ENCODE measurements at places on chromosomes 4 and X.

DNA sequence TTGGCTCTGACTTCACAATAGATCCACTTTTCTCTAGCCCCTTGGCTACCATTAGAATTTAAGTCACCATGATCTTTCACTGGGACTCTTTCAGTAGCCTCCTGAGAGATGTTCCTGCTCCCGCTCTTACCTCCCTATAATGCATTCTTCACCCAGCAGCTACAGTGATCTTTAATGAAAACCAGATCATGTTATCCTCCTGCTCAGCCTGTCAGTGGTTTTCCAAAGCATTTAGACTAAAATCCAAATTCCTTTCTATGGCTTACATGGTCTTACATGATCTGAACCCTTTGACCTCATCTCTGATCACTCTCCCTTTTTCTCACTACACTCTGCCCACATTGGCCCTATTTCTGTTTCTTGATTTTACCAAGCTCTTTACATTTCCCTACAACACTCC is 18.3 kb upstream of the RPS6KA3 start:
- no peak for DNase-seq

DNA sequence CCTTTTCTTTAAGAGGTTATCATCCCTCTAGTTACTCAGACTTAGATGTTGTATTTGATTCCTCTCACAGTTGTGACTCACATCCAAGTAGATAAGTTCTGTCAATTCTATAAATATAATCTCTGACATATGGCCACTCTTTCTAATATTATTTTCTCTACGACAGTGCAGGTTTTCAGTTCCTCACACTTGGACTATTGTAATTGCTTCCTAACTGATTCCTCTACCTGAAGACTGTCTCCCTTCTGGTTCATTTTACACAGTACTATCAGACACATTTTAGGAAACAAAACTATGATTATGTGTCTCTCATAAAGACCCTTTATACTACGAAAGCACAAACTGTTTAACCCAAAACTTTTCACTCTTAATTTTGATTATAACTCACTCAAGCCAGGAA is 31.3 kb upstream of the GNRHR start:
- DNase-seq = no peak

DNA sequence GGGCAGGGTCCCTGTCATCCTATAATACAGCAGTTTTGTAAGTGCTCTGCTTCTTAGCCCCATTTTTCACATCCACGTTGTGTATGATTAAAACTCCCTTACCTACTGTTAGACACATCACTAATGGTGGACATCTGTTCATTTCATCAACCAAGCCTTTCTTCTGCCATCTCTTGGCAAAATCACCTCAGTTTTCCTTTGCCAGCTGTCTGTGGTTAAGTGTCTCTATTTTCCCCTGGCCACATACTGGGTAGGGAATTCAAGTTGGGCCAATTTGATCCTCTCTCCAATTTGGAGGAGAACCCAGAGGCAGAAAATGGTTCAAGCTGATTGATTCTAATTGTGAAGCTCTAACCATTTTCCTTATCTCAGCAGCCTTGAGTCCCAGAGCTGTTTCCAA is 436.1 kb downstream of the PCDH7 start:
- no peak for DNase-seq

DNA sequence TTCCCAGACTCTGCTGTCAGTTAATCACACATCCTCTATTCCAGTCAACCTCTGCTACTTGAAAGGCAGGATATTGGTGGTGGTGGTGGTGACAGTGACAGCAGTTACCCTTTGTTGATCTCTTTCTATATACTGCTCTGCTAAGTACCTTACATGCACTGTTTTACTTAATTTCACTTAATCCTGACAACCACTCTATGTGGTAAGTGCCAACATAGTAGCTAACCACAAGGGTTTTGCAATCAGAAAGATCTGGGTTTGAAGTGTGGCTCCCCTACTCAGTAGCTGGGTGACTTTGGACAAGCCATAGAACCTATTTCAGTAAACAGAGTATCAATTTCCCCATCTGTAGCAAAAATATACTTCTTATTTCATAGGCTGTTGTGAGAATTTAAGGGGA is 24.2 kb upstream of the F9 start:
- DNase-seq = no peak

DNA sequence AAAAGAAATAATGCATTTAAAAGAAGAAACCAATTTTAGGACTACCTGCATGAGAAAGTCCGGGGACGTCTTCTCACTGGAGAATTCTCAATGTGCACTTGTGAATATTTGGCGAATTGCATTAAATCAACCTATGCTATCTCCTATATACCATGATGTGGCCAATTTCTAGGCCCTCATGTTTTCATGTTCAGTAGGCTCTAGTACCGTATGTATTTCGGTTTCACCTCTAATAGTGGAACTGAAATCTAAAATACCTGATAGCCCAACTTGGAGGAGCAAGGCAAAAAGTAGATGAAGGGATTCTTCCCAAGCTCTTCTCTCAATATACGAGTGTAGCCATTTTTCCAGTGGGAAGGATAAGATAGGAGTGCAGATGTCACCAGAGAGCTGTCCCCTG is 11.4 kb upstream of the FGF2 start:
- no peak for DNase-seq

DNA sequence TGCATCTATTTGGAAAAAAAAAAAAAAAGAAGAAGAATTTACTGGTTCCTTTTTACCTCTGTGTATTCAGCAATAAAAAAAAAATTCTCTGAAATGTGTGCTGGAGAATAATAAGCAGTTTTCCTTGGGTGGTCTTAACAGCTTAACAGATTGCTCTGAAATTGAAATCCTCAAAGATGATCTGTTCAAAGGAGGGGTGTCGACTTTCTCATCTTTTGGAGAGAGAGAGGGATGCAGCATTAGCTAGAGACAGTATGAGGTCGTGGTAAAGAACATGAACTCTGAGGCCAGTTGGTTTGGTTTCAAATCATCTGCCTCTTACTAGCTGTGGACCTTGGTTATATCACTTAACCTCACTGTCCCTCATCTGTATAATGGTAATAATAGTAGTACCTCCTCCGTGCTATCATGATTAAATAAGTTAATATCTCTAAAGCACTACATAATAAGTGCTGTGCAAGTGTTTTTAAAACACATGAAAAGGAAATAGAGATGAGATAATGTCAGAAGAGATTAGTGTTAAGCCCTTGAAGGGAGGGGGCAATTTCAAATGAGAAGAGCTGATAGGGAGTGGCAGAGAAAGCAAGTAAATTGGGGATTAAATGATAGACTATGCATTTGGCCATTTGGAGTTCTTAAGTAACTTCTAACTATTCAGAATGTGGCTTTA is 109.9 kb upstream of the LIMCH1 start:
- no peak for DNase-seq

- no peak for DNase-seq
Measured at GRCh38 chrX:24448762-24449250, 16.3 kb upstream of the PDK3 start.

All from AG08396 (cell line).